ENCODE measurements at places on chromosomes 4 and X.

- no peak for DNase-seq
These were observed 23.8 kb downstream of the RNF175 start for GRCh38 chr4:153735906-153736461.

DNA sequence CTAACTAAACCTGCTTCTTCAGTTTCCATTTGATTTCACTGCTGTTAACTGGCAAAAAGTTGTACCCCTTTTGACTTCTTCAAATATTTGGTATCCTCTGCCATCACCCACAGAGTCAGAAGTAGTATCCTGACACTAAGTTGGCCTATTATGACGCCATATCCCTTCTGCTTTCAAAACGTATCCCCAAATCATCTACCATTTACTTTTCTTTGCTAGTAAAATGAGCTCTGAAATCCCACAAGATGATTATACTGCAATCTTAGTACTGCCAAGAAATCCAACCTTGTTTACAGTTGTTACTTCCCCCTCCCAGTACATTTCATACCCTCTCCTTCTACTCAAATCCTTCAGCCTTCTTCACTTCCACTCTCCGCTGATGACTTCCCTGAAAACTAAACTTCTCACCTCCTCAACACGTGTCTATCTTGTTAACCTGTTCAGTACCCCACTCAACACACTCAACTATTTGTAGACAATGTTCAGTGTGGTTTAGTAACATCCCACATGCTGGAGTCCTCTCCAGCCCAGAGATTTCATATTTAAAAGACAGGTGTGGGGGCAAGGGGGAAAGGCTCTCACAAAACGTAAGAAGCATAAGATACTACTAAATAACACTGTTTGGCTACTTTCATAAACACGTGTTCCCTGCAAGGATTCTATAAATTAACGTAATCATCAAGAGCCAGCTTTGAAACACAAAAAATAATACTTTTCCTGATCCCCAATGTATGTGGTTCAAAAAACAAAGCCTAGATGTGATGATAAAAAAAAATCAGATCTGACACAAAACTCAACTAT, 1.3 kb downstream of the NAF1 start:
- DNase-seq: no peak

- no peak for DNase-seq
These were observed 200.2 kb downstream of the GUCY2F start for GRCh38 chrX:109281483-109282275.

GRCh38 chr4:75822416-75822815, 79.8 kb downstream of the PPEF2 start:
- DNase-seq: no peak

DNA sequence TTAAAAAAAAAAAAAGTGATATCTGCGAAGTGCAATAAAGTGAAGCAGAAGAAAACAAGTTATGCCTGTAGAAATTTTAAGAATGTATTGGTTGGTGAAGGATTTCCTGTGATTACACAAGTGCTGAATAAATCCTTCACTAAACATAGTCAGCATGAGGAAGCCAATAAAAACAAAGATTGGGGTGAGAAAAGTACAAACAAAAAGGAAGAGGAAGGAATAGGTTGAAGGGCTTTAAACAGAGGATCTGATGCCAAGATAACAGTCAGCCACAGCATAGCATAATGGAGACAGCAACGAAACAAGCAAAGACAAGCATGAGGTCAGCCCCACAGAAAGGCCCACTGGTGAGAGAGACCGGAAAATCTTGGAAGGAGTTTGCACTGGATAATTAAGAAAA, 372.2 kb downstream of the ADAM29 start:
- DNase-seq: no peak

- DNase-seq: no peak
These were observed 30.8 kb upstream of the CCDC160 start for GRCh38 chrX:134206221-134206620.

DNA sequence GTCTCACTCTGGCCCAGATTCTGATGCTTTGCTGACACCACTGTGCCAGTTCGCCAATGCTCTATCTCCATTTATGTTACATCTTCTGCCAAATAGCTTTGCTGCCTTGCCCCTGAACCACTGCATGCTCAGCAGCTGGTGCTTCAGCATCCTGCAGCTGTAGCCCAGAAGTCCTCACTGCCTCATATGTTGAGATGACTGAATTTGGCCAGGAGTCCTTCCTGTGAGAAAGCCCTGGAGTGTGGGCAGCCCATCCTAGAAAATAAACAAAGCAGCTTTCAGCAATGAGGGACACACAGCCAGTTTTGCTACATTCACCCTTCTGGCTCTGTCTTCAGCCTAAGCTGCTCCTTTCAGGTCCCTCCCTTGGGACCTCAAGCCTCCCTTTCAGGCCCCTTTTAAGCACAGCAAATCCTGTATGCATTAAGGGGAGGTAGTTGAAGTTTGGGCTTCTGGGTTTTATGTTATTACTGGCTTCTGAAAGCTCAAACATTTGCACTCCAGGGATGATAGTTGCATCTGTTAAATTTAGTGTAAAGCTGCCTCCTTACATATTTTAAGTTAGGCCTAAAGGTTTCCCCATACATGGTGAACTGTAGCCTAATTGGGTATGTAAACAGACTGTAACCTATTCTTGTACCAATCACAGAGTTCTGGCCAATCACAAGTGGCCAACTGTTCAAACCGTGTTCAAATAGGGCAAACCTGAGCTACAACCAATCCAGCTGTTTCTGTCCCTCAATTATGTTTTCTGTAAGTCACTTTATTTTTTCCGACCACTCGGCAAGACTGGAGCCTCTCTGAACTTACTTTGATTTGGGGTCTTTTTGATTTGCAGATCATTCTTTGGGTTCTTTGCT, 2.1 kb upstream of the TMEM165 start:
- DNase-seq: no peak

GRCh38 chrX:54281676-54282075, 76.2 kb downstream of the WNK3 start:
- no peak for DNase-seq

All from activated T-cell treated with anti-CD3 and anti-CD28 coated beads for 24 hours (primary cell).